ENCODE measurements at places on chromosomes 11 and 22.

GRCh38 chr11:126355926-126356897, 726 bp downstream of the ST3GAL4 start:
- no peak for DNase-seq

GRCh38 chr22:35630387-35630793, 13.3 kb upstream of the MB start:
- no peak for DNase-seq

- DNase-seq: no peak
Measured at GRCh38 chr11:99446400-99446799, 425.7 kb downstream of the CNTN5 start.

DNA sequence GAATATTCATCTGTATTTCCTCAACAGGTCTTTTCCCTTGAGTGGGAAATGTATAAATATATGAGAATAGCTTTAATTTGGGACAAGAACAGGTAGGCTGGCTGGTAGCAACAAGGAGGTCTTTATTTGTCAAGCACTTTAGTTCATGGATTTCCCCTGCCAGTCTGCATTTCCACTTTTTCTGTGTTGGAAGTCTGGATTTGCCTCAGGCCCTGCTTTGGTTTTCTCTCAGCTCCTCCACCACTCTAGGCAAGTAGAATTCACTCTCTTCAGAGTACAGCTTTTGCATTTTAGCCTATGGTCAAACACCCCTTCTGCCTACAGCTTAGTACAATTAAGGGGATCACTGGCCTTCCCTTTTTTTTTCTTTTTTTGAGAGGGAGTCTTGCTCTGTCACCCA, 57.1 kb downstream of the QSER1 start:
- no peak for DNase-seq

DNA sequence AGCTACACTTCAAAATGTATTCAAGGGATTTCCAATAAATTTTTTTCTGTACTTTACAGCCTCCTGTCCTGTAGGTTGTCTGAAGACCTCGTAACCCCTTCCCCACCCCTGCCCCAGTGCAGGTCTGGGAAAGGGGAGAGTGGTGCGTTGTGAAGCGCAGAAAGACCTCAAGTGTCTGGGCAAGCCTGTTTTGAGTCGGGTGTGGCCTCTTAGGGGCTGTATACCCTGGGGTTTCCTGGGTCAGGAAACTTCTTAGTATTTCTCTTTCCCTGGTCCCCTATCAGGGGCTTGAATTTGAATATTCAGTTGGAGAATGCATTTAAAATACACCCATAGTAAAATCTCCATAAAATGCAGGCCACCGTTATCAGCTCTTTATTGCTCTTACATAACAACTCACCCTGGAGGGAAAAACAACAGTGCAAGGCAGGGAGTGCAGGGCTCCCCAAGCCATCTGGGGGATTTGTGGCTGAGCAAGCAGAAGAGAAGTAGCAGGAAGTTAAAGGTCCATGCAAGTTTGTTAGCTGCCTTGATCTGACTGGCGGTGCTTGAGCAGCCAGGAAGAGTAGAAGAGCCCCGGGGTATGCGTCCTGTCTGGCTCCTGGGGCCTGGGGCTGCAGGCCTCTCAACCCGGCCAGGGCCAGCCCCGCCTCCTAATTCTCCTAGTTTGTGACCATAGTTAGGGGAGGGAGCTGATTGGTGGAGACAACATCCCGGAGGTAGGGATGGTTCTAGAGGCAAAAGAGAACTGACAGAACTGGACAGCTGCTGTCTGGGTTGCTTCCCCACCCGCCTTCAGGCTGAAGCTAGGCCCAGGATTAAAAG, 25.7 kb downstream of the ARHGAP1 start:
- no peak for DNase-seq

DNA sequence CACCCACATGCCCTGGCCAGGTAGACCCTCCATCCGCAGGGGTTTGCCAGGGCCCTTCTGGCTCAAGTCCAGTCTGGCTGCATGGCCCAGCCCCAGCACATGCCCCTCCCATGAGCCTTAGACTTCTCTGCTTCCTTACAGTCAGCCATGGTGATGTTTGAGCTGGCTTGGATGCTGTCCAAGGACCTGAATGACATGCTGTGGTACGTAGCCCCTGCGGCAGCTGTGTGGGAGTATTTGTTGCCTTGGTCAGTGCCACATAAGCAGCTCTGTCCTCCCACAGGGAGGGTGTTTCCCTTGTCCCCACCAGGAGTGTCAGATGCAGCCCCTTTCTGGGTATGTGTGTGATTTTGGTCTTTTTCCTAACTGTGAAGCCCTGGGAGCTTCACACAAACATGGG, 17.5 kb downstream of the CDC45 start:
- DNase-seq: no peak

GRCh38 chr11:20647976-20648565, 21.3 kb upstream of the NELL1 start:
- peak; percentile 60 for DNase-seq

All from activated CD8-positive, alpha-beta memory T cell treated with anti-CD3 and anti-CD28 coated beads, Interleukin-2, amount 50 U/mL, for 48 hours (primary cell).